HCT116 (cell line): ENCODE measurements at places on chromosomes 4 and X. TPM values are rescaled to one million over a fixed set of nuclear protein-coding genes. Genes with fewer than 3 reads are reported as not detected.

DNA sequence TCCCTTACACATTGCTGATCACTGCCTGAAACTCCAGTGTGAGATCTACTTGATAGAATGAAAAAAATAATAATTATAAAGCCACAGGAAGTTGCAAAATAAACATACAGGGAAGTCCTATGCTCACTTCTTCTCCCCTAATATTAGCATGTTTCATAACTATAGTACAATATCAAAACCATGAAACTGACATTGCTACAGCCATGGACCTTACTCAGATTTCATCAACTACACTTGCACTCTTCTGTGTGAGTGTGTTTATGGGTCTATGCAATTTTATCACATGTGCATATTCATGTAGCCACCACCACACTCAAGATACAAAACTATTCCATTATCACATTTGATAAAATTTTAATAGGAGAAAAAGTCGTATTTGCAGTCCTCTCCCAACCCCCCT lies 57.3 kb downstream of the SPINK2 start:
- H3K36me3 ChIP-seq = no peaks in the 10 kb centered on the region
- H3K4me1 ChIP-seq = no peaks in the 10 kb centered on the region
- H3K4me3 ChIP-seq = no peak overlapping the region
- H3K27me3 ChIP-seq = no peaks in the 10 kb centered on the region
- no peak for DNase-seq

The DNAAF6 gene
- total RNA-seq = not detected

The MAGEB1 gene
- total RNA-seq = 0.69 TPM

The PLAC1 gene
- total RNA-seq = 0.34 TPM

DNA sequence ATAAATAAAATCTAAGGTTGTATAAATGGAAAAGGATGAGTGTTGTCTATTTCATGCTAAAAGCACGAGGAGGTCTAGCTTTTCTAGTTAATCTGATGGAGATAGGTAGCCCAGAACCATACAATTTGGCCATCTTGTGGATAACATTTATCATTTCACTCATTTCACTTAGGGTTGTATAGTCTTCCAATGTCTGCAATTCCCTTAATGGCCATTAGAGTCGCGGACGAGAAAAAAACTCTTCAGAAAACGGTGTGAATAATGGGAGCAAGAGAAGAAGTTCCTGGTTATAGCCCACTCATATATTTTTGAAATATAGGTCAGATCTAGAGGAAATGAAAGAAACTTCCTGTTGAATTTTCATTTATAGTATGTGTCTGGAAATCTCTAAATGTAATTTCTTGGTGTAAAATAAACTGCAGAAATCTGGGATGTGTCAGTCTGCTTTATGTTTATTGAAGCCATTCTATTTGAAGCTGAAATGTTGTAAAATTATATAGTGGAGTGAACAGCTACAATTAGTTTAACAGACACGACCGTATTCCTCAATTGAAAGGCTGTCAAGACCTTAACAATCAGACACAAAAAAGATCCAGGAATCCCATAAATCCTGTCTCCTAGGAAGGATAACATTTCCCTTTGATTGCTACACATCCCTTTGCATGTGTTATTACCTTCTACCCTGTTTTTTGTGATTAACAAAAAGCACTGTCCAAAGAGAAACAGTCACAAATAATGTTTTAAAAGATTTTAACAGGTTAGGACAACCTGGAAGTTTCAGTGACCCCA lies 47.7 kb upstream of the MGST2 start:
- no peak overlapping the region for H3K4me3 ChIP-seq
- H3K27ac ChIP-seq = no peak overlapping the region
- H3K4me1 ChIP-seq = no peaks in the 10 kb centered on the region
- DNase-seq = peak; percentile 37
- no peaks in the 10 kb centered on the region for H3K36me3 ChIP-seq

The VAMP7 gene
- 32.8 TPM for total RNA-seq

- DNase-seq = no peak
- H3K27me3 ChIP-seq = no peaks in the 10 kb centered on the region
- H3K36me3 ChIP-seq = no peaks in the 10 kb centered on the region
Measured at GRCh38 chr4:129788486-129788885, 692.5 kb downstream of the C4orf33 start.

DNA sequence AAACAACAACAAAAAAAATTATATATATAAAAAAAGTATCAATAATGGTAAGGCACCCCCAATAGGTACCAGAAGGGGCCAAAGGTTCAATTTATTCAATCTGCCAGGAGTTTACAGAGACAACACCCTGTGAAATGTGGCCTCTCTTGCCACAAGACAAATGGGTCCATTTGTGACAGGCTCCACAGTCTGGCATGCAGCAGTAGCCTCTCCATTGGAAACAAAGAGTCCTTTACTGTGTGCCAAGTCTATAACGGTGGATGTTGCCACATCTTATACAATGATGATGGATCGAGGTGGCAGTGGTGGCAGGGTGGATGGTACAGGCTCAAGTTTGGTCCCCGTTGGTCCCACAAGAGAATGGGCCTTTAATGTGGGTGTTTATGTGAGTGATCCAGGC lies 70.1 kb upstream of the SH3RF1 start:
- peaks cover 6% of the 10 kb centered on the region for H3K4me1 ChIP-seq
- H3K27me3 ChIP-seq = no peaks in the 10 kb centered on the region
- H3K36me3 ChIP-seq = no peaks in the 10 kb centered on the region

DNA sequence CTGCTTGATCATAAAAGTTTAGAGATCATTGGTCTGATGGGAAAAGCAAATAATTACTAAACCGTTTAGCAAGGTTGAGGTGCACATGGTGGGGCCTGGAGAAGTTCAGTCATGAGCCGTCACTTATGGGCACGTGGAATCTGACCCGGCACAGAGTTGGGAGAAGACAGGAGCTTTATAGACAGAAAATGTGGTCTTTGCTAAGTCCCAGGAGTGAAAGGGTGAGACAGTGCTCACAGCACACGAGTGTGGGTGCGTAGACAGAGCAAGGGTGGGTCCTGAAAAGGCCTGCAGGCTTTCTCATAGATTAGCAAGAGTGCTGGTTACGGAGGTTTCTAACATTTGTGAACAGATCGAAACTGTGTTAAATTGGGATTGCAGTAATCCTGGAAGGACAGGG lies 43.8 kb downstream of the HTT start:
- H3K4me3 ChIP-seq = no peak overlapping the region
- H3K27ac ChIP-seq = no peak overlapping the region

- no peaks in the 10 kb centered on the region for H3K4me1 ChIP-seq
- no peak overlapping the region for H3K4me3 ChIP-seq
- H3K27ac ChIP-seq = no peak overlapping the region
- H3K27me3 ChIP-seq = no peaks in the 10 kb centered on the region
- H3K36me3 ChIP-seq = no peaks in the 10 kb centered on the region
Measured at GRCh38 chr4:147513952-147514351, 33.1 kb downstream of the EDNRA start.

GRCh38 chrX:120310861-120311726 lies at the start of gene TMEM255A:
Gene TMEM255A (minus strand): TSS chrX:120311461. CDS start chrX:120311309, 152 bp downstream.
- no peak for DNase-seq
- H3K27ac ChIP-seq = no peak within 1 kb of the TSS
- H3K27me3 ChIP-seq = no peaks in the 10 kb centered on the region
- H3K4me3 ChIP-seq = no peak within 1 kb of the TSS
- peaks cover 11% of the 10 kb centered on the region for H3K4me1 ChIP-seq
- H3K36me3 ChIP-seq = no peaks in the 10 kb centered on the region

DNA sequence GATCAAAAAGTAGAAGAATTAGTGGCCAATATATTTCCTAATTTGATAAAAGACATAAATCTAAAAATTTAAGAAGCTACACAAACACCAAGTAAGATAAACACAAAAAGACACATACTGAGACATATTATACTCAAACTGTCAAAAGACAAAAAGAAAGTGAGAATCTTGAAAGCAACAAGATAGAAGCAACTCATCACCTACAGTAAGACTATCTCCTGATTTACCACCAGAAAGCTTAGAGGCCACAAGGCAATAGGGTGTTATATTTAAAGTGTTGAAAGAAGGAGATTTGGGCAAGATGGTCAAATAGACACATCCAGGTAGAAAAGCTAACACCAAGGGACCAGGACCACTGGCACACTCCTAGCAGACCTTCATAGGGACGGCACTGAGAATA lies 79.4 kb downstream of the ITM2A start:
- no peaks in the 10 kb centered on the region for H3K27me3 ChIP-seq
- no peak overlapping the region for H3K4me3 ChIP-seq
- no peak overlapping the region for H3K27ac ChIP-seq

The CTSO gene
- total RNA-seq = 0.57 TPM

DNA sequence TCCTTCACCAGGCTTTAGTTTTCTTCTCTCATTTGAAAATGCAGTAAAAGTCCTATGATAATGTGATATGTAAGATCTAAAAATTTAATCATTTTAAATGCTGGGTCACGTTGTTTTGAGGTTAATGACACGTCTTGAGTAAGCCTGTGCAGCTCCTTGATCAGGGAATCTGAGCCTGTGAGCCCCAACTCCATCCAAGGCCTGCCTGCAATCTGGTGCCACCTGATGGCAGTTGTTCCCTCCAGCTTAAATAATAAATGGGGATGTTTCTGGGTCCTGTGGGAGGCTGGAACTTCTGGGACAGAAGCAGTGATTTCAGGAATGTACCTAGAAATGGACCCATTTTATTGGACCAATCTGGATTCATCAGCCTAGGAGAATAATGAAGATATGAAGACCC lies 455.4 kb upstream of the ADGRL3 start:
- DNase-seq = no peak
- no peak overlapping the region for H3K4me3 ChIP-seq
- no peaks in the 10 kb centered on the region for H3K36me3 ChIP-seq
- H3K27me3 ChIP-seq = no peaks in the 10 kb centered on the region
- no peak overlapping the region for H3K27ac ChIP-seq
